ENCODE measurements at places on chromosomes 2 and 18.

DNA sequence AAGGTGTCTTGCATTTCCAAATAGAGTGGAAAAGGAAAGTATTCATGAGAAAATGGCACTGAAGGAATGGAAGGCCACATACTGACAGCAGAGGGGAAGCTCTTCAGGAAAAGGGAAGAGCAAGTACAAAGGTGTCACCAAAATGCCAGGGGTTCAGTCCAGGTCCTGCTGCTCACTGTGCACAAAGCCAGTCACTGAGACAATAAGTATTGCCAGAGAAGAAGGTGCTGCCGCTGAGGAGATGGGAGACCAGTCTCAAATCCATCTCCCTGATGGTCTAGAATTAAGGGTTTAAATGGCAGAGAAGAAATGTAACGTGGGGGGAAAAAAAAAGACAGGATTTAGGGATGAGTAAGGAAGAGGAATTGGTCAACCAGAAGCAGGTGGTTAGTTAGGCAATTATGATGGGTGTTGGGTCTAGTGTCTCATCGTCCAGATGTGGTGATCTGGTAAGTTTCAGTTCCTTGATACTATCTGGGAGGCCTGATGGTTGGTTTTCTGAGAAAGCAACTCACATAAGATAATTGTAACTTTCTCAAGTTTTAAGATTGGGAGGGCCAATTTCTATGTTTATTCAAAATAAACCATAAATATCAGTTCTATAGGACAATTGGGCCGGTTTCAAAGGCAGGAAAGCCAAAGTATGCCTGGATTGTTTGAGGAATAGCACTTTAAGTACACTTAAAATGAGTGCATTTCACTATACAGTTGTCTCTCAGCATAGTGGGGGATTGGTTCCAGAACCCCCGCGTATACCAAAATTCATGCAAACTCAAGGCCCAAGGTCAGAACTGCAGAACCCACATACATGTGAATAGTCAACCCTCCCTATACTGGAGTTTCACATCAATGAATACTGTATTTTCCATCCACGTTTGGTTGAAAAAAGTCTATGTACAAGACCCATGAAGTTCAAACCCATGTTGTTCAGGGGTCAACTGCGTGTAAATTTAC is 109.1 kb upstream of the DNAJC10 start:
- no peak for DNase-seq

- DNase-seq: no peak
Observed at GRCh38 chr18:70181015-70181414, 24.5 kb downstream of the RTTN start.

- DNase-seq: no peak
Observed at GRCh38 chr2:164808776-164809175, 32.8 kb downstream of the COBLL1 start.

DNA sequence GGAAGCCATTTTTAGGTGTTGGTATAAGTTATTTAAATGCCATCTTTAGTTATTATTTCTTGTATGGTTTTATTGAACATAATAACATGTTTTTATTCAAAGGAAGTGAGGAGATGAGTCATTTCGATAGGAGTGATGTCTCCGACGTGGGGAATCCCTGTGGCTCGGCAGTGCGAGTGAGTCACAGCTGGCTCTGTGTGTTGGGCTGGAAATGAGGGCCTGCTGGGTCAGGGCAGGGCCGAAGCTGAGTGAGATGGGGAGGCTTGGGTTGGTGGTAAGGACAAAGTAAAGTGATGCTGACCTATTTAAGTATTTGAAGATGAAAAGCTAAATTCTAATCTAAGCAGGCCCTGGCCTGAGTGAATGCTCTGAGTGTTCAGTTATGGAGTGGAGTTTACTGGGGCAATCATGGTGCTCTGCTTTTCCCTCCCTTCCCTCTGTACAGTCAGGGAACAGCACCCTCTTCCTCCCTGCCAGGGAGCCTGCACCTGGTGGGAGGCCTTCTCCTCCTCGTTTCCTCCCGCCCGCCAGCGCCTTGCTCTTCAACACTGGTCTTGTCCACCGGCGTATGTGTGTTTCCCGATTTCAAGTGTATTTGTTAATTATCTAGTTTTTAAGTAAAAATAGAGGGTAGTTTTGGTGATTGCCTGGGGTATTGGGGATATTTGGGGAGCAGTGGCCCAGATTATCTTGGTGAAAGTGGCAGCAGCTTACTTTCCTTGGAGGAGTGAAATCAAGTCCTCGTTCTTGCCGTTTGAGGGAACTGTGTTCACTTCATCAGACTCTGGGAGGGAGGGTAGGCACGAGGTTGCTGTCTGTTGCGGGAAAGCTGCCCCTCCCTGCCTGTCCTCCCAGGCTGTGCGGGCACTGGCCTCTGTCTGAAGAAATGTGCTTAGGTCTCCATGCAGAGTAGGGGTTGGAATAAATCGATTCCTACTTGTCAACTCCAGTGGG is 157.0 kb downstream of the LDLRAD4 start:
- DNase-seq: peak; percentile 65

- DNase-seq: no peak
Observed at GRCh38 chr2:156511803-156512202, 75.6 kb downstream of the GPD2 start.

GRCh38 chr18:79738581-79739439 is 58.9 kb upstream of the KCNG2 start:
- DNase-seq: no peak

GRCh38 chr18:76486038-76486437 is 9.0 kb downstream of the ZNF516 start:
- DNase-seq: no peak

- DNase-seq: no peak
Observed at GRCh38 chr2:70999362-70999761, 4.7 kb upstream of the TEX261 start.

- DNase-seq: no peak
Observed at GRCh38 chr2:88669482-88670214, 21.8 kb upstream of the RPIA start.

- DNase-seq: no peak
Observed at GRCh38 chr2:239720361-239721360, 304.5 kb downstream of the NDUFA10 start.

DNA sequence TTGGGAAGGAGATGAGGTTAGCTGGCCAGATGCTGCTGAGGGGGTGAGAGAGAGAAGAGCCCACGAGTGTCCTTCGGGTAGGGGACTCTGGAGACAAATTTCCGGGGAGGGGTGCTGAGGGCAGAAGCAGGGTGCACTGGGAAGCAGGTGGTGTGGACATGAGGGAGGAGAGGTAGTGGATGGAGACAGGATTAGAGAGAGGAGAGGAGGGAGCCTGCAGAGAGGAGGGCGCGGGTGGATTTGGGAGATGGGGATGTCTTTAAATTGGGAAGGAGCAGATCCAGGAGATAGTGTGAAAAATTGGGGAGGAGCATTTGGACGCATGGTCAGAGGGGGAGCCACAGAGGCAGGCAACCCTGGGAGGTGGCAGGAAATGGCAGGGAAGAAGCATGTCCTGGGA is 154.7 kb downstream of the DYSF start:
- DNase-seq: no peak

DNA sequence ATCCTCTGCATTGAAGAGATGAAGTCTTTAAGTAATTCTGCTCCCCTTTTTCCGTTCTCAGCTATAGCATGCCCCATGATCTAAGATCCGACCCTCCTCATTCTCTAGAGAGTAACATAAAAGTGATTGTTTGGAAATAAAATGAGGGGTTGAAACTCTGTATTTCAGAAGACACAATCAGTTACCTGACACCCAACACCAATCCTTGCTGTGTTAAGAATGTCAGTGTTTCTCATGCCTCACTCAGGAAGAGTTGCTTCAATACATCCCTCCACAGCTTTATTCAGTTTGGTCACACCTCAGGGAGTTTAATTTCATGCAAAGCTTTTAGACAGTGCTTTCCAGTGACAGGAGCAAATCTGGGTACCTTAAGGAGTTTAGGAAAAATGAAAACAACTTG is 49.9 kb upstream of the RBBP8 start:
- DNase-seq: no peak

Data from stimulated activated CD4-positive, alpha-beta T cell treated with anti-CD3 and anti-CD28 coated beads, Interleukin-2, amount 100 ng/mL, for 48 hours (primary cell).